GF-D8 (cell line): ENCODE measurements at places on chromosomes 3 and 15.
A peak's percentile ranks its signal among the peaks of the same experiment; 100 is the strongest.

- DNase-seq: no peak
Observed at GRCh38 chr3:119831941-119832371, 50.1 kb downstream of the NR1I2 start.

- DNase-seq: no peak
Observed at GRCh38 chr15:59694779-59695178, 5.7 kb upstream of the BNIP2 start.

GRCh38 chr15:67124911-67125588, 59.6 kb downstream of the SMAD3 start:
- no peak for DNase-seq

DNA sequence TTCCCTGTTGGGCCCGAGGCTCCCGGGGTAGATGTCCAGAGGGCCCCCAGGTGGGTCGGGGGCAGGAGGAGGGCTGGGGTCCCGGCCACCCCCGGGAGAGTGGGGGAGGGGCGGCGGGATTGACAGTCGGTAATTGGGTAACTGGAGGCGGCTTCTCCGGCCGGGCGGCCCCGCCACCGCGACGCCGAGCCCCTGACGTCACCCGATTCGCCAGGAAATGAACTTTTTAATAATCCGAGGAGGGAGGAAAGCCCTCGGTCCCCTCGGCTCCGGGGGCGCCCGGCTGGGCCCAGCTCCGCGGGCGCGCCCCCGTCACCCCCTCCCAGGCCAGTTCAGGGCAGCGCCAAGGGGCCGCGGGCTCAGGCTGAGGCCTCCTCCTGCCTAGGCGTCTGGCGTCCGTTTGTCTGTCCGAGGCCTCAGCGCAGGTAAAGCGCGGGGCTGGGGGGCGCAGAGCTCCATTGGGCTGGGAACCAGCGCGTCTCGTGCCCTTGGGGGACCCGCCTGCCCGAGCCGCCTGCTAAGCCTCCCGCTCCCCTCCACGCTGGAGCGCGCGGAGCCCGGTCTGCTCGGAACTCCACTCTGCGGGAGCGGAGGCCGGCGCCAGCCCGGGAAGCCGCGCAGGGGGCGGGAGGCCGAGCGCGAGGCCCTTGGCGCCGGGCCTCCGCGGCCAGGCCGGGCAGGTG, 3.9 kb downstream of the GATA2 start:
- peak; percentile 18 for DNase-seq

GRCh38 chr3:95350049-95350448, 1287.2 kb downstream of the NSUN3 start:
- DNase-seq: no peak

DNA sequence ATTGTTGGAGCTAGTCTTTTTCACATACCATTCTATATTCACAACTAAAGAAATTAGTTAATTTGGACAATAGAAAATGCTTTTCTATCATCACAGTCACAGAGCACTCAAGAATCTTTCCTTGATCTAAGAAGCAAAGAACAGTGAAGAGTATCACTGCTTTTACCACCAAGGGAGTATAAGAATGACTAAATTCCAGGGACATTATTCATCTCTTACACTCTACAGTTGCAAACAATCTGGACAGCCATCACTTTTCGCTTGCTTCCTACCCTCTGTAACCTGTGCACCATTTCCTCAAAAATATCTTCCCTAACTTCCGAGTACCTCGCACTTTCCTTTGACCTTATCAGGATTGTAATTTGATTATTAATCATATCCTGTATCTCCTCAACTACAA, 359.5 kb upstream of the TMCO5A start:
- no peak for DNase-seq

GRCh38 chr3:153680526-153680925, 440.7 kb upstream of the ARHGEF26 start:
- DNase-seq: no peak

DNA sequence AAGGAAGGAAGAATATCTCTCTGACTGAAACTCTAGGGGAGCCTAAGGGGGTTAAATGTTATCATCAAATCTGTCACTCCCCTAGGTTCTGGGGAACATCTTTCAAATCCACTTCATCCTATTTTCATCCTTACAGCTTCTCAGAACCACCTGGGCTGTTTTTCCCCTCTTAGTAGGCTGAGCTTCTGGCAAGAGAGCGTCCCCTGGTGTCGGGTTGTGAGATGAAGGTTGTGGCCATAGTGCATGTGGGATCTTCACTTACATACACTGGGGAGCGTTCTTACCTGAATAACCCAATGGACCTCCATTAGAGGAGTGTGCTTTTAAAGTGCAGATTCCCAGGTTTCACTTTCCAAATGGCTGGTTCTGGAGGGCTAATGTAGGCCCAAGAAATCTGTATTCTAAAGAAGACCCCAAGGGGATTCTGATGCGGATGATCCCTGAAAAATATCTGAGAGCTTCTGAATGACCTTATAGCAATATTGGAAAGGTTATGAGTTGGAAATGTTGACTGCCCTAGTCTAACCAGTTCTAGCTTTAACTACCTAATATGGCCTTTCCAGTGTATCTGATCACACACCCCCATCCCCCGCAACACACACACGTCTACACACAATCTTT, 663.7 kb downstream of the AGBL1 start:
- no peak for DNase-seq

- no peak for DNase-seq
Observed at GRCh38 chr3:98521897-98522543, 682 bp downstream of the CLDND1 start.

- peak; percentile 90 for DNase-seq
Observed at GRCh38 chr3:43695443-43695842, 4.7 kb downstream of the ABHD5 start.

- DNase-seq: no peak
Observed at GRCh38 chr3:99634881-99635280, 3.5 kb upstream of the COL8A1 start.

DNA sequence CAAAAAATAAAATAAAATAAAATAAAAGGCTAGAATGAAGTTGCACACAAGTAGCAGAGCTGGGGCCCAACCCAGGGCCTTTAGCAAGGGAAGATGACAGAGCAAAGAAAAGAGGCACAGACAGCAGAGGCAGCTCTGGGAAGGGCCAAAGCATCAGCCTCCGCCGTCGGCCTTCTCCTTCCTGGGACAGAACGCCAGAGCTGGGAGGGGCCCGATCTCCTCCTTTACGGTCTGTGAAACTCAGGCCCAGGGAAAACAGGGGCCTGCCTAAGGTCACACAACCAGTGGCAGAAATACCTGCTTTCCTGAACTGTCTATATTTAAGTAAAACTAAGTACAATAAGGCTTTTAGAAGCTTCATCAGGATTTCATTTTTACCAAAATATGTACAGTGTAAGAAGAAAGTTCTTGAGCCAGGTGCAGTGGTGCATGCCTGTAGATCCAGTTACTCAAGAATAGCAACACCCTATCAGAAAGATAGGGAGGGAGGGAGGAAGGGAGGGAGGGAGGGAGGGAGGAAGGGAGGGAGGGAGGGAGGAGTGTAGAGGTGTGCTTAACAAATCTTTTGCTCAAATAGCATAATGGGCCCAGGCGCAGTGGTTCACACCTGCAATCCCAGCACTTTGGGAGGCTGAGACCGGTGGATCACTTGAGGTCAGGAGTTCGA, 43.0 kb upstream of the MUC4 start:
- DNase-seq: no peak

DNA sequence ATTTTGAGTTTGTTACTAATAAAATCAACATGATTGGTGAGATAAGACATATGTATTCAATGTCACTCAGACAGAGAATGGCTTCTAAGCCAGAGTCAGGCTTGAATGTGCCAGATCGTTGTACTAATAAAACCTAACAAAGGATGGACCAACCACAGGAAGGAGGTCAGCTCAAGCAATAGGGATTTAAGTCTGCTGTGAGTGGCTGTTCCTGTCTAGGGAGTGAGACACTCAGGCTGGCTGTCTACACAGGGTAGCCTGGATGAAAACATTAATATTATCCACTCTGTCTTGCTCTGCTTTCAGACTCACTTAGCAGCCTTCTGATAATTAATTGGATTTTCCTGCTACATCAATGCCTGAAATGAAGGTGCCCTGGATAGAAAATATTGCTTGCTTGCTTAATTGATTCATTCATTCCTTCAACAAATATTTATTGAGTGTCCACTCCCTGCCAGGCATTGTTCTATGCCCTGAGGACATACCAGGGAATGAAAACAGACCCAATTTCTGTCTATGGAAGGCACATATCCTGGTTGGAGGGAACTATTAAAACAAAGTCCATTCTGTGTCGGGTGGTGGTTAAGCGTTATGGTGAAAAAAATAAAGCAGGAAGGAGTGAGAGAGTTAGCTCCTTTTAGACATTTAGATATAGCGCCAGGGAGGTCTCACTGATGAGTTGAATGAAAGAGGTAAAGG, 239.4 kb downstream of the CHST2 start:
- no peak for DNase-seq

- DNase-seq: no peak
Observed at GRCh38 chr3:47113669-47114365, 50.1 kb downstream of the SETD2 start.

DNA sequence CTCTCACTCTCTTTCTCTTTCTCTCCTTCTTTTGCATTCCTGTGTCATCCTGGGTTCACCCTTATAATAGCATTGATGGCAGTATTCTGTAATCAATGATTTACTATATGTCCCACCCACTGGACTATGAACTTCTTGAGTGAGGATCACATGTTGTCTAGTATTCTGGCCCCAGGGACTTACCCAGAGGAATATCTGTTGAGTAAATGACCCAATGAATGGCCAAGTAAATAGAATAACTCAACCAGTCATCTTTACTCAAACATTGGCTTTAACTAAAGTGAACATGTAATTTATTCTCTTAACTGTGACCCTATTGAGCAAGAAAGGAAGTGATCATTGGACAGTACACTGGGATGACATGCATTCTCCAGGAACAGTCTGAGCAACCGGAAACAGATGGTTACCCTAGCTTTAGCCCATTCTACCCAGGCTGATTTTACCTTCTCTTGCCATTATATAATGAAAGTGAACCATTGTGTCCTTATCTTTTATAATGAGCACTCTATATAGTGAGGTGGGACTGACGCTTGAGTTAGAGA, 94.5 kb upstream of the SOX14 start:
- no peak for DNase-seq

DNA sequence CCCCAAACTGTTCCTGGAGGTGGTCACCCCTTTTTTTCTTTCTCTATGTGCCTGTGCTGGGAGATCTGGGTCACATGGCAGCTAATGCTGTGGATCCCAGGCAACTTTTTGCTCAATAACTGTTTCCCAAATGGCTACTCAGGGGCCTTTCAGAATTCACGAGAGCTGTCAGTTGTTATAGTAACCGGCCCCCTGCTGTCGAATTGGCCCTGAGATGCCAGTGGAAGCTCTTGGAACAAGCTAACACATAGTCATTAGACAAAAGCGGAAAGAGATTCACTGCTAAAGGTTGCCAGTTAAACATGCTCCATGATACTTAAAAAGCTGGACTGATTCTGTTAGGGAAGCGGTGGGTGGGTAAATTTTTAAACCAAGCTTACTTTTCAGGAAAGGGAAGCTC, 144.1 kb downstream of the FEZF2 start:
- no peak for DNase-seq

DNA sequence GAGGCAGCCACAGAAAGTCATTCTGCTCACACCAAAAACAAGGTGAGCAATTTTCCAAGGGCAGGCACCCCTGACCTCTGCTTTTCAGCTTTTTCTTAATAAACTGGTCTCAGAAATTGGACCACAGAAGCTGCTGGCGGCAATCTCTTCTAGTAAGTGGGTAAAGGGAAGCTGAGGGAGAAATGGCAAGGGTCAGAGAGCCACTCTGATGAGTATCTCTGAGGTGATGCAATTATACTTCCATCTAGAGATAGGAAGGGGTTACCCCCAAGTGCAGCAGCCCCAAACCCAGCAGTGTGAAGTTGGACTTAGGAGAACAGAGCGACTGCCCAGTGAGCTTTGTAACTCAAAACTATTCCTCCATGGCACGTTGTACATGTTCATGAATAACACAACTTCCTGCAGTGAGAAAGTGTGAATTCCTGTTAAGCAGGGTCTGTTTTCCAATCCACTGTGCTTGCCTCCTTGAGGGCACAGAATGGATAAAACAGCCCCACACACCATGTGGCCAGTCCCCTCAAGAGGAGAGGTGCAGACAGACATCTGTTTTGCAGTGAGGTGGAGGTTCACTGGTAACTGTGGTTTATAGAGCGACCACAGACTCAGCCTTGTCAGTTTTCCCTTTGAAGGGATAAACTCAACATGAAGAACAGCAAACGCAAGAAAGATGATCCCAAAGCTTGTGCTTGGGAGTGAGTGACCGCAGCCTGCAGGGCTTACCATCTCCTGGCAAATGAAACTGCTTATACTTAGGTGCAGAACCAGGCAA, 683.4 kb upstream of the CFAP20DC start:
- no peak for DNase-seq

- DNase-seq: no peak
Observed at GRCh38 chr15:90817117-90818057, 51.0 kb upstream of the FURIN start.

GRCh38 chr3:65558826-65559225, 479.9 kb downstream of the MAGI1 start:
- DNase-seq: no peak

GRCh38 chr3:189158034-189158433, 13.7 kb upstream of the TPRG1 start:
- DNase-seq: no peak

DNA sequence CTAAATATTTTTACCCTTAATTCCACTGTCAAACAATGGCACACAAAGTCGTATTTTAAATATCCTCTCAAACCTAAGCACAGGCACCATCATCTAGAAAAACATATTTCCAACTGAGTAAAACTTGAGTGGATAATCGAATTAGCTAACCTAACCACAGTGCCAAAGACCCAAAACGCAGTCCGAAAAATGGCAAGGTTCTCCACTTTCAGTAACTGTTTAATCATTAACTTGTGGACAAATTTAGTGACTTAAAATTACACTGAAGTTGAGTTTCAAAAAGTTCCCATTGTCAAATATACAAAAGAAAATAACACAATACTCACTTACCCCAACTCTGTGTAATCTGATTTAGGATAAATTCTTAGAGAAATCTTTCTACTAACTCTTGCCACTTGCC, 10.0 kb downstream of the CNBP start:
- no peak for DNase-seq

DNA sequence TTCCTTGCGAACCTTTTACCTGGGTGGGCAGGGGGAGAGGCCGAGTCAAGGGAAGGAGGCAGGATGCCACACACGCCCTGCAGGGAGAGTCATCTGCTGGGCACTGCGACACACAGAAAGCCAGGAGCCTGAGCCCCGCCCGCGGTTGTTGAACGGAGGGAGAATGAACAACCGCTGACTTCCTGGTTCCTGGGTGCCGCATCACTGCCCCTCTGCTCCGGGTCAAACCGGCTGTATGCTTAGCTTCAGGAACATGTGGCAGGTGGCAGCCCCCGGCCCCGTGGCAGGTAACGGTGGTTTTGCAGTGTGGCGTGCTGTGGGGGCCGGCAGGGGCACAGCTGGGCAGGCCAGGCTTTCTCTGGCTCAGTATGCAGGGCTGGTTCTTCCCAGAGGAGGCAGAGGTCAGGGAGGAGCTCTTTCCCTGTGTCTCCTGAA, 33.4 kb downstream of the APBA2 start:
- no peak for DNase-seq

- DNase-seq: no peak
Observed at GRCh38 chr3:151203051-151203420, at the start of gene GPR171. TSS of gene GPR171 (minus strand) at chr3:151203216. CDS start at chr3:151199386, 3,830 bp downstream.
